Right cardiac atrium (tissue), 5 donors: ENCODE measurements at places on chromosomes 13 and 19. TPM values are rescaled to one million over a fixed set of nuclear protein-coding genes. Genes with fewer than 3 reads are reported as not detected.
A peak's percentile ranks its signal among the peaks of the same experiment; 100 is the strongest.

Gene EFNA2
- polyA plus RNA-seq = not detected

Gene ZNF793
- polyA plus RNA-seq = 4.4 TPM

Gene FGF14
- 0.54 TPM for polyA plus RNA-seq

Gene PPP2R1A
- 235 TPM for polyA plus RNA-seq

Gene FOSB
- 57.8 TPM for polyA plus RNA-seq

Gene ELOF1
- polyA plus RNA-seq = 54.9 TPM

Gene AMH
- polyA plus RNA-seq = 0.36 TPM

Gene CHERP
- polyA plus RNA-seq = 15.6 TPM

Gene SIAH3
- not detected for polyA plus RNA-seq

Gene ITGBL1
- polyA plus RNA-seq = 5.8 TPM

Gene DEDD2
- polyA plus RNA-seq = 21.6 TPM

Gene USHBP1
- polyA plus RNA-seq = 10.1 TPM

- DNase-seq = peak; percentile 67
Measured at GRCh38 chr19:8224394-8225145, 15.4 kb downstream of the CERS4 start.

DNA sequence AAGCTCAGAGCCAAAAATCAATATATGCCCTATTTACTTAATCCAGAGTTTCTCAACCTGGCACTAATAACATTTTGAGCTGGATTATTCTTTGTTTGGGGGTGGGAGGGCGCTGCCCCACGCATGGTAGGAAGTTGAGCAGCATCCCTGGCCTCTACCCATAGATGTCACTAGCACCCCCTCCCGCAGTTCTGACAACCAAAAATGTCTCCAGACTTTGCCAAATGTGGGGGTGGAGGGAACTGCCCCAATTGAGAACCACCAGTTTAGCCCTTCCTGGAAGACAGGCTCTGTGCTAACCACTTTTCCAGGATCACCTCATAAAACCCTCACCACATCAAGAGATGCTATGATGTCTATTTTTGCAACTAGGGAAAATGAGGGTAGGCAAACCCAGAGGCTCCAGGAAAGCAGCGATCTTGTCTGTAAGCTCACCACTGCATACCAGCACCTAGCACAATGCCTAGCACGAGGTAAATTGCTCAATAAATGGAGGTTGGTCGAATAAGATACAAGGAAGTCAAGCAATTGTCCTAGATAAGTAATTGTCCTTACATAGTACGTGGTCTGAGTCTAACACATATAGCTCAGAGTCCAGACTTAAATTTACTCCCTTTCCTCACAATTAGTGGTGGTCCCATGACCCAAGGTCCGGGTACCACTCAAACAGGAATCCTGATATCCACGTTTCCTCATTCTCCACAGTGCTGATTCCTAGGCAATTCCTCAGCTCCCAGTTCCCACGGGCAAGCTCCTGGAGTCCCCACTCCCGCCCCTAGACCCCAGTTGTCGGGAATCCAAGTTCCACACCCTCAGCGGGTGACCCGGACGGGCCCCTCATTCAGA is 892 bp downstream of the TRIR start:
- DNase-seq = no peak

DNA sequence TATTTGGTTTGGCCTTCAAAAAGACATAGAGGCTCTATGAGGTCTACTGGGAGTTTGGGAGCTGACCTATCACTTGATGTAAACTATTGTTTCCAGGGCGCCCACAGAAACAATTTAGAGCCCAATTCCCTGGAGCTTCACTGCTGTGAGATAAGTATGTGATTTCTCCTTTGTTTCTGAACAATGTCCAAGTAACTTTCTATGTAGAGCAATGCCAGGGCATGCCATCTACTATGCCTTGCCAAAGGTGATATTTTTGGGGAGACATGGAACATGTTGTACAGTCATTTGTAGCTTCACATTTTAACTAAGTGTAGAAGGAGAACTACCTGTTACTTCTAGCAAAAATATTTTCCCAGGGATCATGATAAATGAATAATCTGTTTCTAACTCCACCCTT is 872.6 kb downstream of the GPC5 start:
- no peak for DNase-seq

DNA sequence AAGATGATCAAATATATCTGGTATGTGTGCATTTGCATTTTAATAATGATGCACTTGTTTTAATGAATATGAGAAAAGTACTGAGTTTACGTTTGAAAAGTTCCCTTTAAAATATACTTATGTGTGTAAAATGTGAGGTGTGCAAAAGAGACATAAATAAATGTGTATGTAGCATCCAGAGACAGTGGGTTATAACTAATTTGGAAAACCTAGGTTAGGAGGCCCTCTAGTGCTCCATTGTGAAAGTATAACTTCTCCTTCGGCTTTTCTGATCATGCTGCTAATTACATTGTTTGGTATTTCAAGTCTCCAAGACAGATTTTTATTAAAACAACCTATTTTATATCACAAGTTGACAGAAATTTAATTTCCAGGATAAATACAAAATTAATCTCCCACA is 30.1 kb downstream of the SCEL start:
- no peak for DNase-seq

DNA sequence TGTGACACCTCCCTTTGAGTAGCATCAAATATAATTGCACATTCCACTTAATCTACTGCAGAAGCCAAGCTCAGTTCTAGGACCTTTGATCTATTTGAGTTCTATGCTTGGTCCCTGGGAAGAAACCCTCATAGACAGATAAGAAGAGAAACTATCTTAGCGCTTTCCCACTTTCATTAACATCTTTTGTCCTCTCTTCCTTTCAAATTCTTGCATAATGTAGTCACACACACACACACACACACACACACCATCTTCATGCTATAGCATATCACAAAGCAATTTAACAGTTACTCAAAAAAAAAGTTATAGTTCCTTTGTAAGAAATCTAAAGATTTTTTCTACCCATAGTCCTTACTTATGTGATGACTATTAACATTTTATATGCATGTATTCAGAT is 735.9 kb upstream of the PCDH9 start:
- no peak for DNase-seq

GRCh38 chr13:75628801-75629200 is 7.3 kb upstream of the LMO7 start:
- no peak for DNase-seq

DNA sequence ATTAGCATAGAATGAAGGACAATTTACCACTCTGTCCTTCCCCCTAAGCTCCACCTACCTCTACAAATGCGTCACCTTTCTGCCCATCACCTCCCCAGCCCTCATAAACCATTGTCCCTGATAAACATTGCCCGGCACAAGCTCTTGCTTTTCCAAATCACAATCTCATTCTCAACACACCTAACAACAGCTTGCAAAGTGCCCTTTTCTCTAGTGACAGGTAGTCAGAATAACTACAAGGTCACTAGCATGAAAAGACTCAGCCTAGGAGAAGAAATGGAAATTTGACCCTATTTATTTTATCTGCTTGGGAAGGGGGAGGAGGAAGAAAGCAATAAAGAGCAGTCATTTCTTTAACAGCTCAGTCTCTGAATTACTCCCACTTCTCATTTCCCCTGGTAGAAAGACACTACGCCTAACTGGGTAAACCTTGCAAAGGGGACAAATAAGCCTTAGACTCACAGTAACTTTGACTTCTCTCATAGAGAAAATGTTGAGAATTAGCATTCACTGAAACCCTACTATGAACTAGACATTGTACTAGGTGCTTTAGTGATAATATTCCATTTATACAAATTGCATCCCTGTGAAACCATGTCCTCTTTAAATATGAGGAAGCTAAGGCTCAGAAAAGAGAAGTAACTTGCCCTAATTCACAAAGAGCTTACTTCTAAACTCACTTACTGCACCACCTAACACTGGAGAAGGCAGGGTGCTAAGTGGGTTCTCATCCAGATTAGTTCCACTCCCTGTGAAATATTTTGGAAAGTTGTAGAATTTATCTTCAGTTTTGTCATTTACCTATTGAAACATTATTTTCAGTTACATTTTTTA is 116.2 kb upstream of the FNDC3A start:
- no peak for DNase-seq

DNA sequence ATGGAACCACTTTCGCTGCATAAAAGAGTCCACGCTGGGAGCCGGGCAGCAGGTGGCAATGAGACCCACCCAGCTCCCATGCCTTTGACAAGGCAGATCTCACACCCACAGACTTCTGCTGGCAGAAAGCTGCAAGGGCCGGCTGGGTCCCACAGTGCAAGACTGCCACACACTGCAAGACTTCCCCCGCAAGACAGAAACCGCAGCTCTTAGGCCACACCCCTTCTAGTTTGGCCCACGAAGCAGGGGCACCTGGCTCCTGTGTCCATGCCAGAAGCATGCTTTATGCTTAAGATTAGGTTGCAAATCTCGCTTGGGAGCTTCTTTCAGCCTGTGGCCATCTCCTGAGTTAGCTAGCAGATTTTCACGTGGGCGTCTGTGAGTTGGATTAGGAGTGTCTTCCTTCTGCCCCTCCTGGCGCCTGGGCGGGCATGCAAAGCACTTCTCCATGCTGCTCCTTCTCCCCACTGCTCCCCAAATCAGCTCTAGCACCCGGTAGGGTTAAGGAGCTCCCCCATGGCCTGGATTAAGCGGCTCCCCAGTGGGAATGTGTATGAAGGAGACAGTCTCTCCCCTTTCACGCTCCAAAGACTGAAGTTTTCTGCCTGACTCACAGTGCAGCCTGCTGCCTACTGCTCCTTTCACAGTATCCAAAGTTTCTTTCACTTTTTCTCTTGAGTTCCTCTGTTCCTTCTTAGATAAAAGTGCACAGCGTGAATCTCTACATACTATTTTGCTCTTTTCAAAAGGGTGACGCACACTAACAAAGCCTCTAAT is 17.7 kb downstream of the GPC6 start:
- DNase-seq = peak; percentile 22

DNA sequence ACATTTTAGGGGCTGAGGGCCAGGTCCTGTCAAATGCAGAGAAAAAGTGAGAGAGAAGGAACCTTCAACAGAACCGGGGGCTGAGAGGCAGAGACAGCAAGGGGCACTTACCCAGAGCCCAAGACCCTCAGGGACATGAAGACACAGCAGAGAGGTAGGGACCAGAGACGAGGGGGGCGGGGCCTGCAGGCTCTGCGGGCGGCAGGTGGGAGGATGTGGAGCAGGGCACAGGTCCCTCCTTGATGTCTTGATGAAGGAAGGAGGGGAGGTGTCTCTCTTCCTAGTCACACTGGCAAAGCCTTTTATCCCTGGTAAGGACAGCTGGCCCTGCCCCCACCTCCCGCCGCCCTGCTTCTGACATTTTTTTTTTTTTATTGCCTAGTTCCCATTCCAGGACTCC is at the start of gene KLK14:
TSS of gene KLK14 (minus strand) at position 277 of the 400 bp plus-strand sequence. CDS start at position 4, 273 bp downstream.
- no peak for DNase-seq

GRCh38 chr13:47327861-47328260 is 431.0 kb upstream of the HTR2A start:
- no peak for DNase-seq

GRCh38 chr19:33473653-33474305 is 47.8 kb downstream of the PEPD start:
- DNase-seq = no peak

DNA sequence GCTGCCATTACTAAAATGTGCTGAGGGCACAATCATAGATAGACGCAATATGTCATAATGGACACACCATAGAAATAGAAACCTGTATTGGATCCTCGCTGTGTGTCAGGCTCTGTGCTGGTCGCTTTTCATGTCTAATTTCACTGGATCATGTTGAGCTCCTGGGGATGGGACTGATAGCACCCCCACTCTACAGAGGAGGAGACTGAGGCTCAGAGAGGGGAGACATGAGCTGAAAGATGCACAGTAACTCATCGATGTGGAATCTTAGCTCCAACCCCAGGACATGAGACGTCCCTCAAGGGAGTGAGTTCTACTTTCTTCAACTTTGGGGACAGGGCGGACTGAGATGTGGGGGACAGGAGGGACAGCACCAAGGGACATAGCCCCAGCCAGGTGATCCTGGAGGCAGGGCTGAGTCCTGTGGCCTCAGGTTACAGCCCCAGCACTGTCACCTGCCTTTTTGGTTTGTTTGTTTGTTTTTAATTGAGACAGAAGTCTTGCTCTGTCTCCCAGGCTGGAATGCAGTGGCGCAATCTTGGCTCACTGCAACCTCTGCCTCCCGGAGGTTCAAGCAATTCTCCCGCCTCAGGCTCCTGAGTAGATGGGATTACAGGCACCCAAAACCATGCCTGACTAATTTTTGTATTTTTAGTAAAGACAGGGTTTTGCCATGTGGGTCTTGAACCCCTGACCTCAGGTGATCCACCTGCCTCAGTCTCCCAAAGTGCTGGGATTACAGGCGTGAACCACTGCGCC is 6.6 kb upstream of the GIPC1 start:
- DNase-seq = no peak

- DNase-seq = no peak
Measured at GRCh38 chr19:2631213-2631821, 71.2 kb downstream of the GNG7 start.

- no peak for DNase-seq
Measured at GRCh38 chr13:114079601-114080536, 52.6 kb downstream of the RASA3 start.

DNA sequence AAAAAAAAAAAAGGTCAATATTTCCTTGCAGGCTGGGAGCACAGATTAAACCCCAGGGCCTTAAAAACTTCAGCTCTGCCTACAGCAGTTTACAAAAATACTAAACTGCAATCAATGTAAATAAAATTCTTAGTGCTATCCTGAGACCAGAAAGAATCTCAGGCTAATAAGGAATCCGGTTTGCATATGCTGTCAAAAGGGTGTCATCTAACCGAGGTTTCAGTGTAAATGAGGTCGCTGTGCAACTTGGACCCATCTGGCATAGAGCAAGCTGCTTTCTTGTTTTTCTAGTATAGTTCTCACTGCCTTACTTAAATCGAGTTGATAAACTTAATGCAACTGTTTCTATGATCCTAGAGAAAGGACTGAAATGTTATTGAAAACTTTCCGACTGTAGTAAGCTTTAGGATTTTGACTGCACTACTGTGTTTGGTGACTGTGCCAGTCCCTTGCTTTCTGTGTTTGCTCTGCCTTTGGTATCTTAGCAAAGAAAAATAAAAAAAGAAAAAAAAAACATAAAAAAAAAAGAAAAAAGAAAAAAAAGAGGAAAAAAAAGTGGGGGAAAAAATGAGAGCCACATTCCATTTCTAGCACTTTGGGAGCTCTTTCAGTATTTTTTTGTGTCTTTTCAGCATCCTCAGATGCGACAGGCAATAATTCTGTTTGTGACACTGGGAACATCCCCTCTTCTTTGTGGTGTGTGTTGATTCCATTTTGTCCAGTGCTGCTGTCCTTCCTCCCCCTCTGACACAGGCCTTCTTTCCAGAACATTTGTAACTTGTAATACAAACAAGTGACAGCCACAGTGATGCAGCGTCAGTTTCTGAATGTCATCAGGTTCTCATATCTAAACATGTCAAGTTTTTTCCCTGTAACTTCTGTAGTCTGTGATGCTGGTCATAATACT is 340.5 kb downstream of the ZNF536 start:
- DNase-seq = no peak

GRCh38 chr13:28137596-28137995 is 749 bp upstream of the PAN3 start:
- no peak for DNase-seq

- no peak for DNase-seq
Measured at GRCh38 chr13:21100994-21101757, 39.8 kb upstream of the LATS2 start.

DNA sequence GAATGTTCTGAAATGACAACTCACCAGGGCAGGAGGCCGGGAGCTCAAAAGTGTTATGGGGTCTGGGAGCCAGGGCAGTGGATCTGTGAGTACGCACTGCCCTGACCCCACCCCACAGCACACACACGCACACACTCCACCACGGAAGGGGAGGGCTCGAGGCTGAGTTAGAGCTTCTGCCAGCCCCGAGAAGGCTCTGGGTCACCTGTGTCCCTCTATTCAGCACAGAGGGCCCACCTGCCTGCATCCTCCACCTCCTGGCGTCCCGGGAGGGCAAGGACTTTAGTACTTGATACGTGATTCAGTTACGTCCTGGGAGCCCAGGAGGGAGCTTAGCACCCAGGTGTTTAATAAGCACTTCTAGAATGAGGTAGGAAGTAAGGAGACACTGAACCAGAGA is 190.0 kb upstream of the GPR12 start:
- no peak for DNase-seq
